Left ventricle myocardium superior (tissue), 1 donor: ENCODE measurements at places on chromosomes 6 and 20.

GRCh38 chr6:35044145-35044745 lies 96.9 kb downstream of the TCP11 start:
- no peak for DNase-seq

DNA sequence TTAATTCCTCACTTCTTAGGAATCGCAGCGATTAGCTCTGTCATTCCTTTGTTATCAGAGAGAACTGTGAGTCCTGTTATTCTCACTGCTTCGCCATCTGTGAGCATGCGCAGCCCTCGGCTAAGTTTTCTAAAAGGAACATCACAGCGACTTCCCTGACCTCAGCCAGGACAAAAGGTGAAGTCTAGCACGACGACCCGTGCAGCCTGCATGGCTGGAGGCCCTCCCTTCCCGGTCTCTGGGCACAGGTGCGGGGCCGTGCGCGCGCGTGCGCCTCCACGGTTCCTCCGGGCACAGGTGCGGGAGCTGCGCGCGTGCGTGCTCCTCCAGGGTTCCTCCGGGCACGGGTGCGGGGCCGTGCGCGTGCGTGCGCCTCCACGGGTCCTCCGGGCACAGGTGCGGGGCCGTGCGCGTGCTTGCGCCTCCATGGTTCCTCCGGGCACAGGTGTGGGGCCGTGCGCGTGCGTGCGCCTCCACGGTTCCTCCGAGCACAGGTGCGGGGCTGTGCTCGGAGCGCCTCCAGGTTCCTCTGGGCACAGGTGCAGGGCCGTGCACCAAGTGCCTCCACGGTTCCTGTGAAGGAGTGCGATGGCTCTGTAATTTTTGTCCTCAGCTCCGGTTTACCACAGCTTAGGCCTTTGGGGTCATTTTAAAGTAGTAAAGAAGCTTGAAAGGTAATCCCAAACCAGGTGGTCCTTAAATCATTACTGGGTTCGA lies 212.3 kb downstream of the ERMARD start:
- DNase-seq, result no peak

DNA sequence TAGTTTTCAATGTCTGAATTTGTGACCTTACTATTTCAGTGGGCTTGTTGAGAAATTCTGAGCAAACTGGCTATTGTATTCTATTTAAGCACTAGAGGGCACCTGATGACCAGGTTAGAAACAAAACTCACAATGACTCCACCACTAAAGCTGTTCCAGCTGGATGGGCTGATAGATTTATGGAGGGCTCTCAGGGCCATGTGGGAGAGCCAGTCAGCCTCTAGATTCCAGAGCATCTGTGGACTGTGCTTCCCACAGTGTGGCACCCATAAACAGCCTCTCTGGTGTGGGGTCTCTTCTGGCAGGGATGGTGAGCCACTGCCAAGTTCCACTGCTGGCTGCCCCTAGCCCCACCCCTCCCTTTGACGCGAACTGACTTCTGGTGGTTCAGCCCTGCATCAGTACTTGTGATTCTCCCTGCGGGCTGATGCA lies 29.2 kb downstream of the C6orf58 start:
- no peak for DNase-seq

GRCh38 chr6:10576226-10576625 lies 55.1 kb downstream of the GCNT2 start:
- DNase-seq, result no peak

DNA sequence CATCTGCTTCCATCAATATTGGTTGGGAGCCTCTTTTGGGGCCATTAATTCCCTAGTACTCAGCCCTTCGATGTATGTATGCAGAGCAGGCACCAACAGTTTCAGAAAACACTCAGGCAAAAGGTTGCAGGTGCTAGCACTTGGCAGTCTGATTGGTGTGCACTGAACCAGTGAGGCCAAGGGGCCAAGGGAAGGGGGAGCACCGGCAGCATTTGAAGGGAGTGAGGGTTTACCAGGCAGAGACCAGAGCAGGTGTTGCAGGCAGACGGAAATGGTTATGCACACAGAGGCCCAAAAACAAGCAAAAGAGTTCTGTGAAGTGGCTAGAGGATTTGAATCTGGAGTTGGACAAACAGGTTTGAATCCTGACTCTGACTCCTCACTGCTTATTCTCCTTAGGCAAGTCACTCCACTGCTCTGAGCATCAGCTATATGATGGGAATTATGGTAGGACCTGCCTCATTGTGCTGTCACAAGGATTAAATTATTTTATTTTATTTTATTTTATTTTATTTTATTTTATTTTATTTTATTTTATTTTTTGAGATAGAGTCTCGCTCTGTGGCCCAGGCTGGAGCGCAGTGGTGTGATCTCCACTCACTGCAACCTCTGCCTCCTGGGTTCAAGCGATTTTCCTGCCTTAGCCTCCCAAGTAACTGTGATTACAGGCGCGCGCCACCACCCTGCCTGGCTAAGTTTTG lies 58.1 kb upstream of the SHLD1 start:
- DNase-seq, result no peak

GRCh38 chr6:24574809-24575208 lies 71.2 kb downstream of the KIAA0319 start:
- no peak for DNase-seq

DNA sequence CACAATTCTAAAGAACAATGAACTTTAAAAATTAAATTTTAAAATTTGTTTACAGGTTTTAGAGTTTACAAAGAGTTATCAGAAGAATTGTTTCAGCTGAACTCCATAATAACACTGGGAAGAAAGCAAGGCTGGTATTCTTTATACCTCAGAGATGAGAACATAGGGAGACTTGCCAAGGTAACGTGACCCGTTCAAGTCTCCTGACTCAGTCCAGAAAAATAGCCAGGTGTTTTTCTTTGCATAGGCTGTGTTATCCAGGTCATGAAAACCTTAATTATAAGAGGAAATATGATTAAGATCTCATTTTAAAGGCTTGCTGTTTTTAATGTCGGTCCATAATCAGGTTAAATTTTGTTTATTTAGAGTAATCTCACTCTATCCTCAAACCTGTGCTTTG lies 8.5 kb upstream of the C6orf141 start:
- no peak for DNase-seq

GRCh38 chr6:126945150-126945685 lies 173.3 kb upstream of the RSPO3 start:
- no peak for DNase-seq

DNA sequence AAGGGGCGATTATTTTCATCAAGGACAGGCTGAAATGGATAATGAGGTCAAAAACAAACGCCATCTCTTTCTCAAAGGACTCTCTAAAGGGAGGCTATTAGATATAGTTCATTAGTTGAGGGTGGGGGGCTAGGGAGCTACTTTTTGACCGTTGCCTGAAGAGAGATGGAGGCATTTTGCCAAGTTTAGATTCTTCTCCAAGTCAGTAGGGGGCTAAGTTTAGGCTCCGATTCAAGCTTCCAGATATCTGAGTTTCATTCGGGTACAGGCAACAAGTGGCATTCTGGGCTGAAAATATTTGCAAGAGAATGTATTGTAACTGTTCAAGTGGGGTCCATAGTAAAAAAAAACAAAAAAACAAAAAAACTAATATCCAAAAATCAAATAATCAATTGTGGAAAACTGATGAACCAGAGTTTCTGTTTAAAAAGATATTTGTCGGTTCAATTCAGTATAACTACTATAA lies 43.4 kb upstream of the PIM1 start:
- no peak for DNase-seq

- DNase-seq, result no peak
Measured at GRCh38 chr6:9503111-9503761, 911.6 kb downstream of the TFAP2A start.

GRCh38 chr6:74287932-74288331 lies 591.9 kb downstream of the CD109 start:
- no peak for DNase-seq

GRCh38 chr6:118768904-118769325 lies 117.5 kb upstream of the CEP85L start:
- no peak for DNase-seq

DNA sequence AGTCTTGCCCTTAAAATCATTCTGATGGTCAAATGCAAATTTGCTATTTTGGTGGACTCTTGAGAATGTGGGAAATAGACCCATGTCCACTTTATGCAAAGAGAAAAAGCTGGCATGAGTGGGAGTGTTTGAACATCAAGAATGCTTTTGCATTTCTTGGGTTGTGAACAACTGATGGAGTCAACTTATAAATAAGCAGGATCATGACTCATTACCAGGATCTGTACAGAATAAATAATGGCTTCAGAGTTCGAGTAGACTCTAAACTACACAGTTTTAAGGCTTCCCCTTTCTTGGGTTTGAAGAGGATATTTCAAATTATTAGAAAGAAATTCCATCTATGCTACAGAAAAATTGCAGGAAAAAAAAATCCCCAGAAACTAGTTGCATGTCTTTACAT lies 195.5 kb downstream of the EYA4 start:
- no peak for DNase-seq

- peak; percentile 36 for DNase-seq
Measured at GRCh38 chr6:89162047-89162371, 16.2 kb downstream of the PM20D2 start.

DNA sequence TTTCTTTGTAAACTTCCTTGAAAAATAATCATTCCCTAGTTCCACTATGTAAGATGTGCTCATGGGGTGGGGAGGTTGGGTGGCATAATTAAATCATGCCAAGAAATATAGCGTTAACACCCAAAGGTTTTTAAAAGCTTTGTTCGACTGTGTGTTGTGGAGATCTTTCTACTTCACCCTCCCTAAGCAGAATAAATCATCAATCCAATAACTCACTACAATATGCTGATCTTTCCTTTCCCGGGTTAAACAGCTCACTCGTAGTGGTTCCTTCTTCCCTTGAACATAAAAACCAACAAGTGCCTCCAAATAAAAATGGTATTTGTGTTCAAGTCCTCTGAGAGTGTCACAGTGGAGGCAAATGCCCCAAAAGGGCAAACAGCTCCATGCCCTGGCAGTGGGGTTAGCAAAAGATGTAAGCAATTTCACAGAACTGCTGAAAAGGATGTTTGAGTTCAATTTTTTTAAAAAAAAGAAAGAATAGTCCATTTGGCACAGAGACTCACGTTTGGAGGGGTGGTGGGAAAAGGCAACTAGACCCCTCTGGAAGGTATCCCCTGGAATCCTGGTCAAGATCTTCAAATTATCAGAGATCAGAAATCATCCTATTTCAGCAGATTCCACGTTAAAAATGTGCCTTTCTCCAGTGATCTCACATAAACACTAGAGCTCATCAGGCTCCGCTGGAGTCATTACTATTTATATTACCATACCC lies 99.1 kb downstream of the TFAP2A start:
- DNase-seq, result no peak

DNA sequence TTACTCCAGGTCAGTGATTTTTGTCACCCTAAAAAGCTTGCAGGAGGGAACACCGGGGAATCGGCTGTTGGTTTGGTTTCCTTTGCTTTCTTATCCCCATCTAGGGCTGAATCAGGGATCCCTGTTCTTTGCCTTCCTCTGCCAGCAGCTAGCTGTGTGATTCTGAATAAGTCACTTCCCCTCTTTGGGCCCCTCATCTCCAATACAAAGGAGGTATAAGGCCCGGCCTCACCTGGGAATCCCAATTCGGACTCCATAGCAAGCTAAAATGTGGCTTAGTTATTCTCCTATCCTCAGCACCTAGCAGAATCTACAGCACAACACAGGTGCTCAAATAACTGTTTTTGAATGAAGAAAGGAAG lies 18.5 kb upstream of the ARMC12 start:
- DNase-seq, result no peak

GRCh38 chr6:148840256-148840655 lies 93.4 kb downstream of the UST start:
- DNase-seq, result no peak

GRCh38 chr6:35441205-35441604 lies 10.9 kb upstream of the FANCE start:
- no peak for DNase-seq

- peak; percentile 52 for DNase-seq
Measured at GRCh38 chr6:39102071-39102820, 12.7 kb downstream of the SAYSD1 start.

DNA sequence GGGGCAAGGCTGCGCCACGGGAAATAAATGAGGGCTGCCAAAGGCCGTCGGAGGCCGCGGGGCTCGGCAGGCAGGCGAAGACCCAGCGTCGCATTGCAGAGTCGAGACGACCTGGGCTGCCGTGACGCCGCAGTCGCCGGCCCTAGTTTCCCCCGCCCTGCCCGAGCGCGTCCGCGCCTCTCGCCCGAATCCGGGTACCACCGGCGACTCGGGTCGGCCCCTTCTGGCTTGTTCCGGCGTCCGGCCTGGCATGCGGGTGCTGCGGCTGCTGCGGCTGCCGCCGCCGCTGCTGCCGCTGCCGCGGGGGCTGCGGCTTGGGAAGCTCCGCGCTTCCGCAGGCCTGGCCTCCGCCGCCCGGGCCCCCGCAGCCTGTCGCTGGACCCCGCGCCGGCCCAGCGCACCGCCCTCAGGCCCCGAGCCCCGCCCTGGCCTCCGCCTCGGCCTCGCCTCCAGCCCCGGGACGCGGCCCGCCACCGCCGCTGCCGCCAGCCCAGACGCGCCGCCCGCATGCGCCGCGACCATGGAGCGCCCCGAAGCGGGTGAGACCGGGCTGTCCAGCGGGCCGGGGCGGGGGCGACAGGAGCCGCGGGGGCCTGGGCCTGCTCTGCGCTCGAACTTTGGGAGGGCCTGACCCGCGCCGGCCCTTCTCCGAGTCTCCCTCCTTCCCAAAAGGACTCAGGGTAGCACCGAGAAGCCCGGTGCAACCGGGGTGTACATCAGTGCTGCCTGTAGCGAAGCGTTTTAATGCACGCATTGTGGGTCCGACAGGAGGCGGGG lies at the start of gene AKAP7:
Gene AKAP7 (plus strand): TSS at position 224 of the 777 bp plus-strand sequence. CDS start 297 bp downstream, at position 521.
- peak; percentile 89 for DNase-seq

DNA sequence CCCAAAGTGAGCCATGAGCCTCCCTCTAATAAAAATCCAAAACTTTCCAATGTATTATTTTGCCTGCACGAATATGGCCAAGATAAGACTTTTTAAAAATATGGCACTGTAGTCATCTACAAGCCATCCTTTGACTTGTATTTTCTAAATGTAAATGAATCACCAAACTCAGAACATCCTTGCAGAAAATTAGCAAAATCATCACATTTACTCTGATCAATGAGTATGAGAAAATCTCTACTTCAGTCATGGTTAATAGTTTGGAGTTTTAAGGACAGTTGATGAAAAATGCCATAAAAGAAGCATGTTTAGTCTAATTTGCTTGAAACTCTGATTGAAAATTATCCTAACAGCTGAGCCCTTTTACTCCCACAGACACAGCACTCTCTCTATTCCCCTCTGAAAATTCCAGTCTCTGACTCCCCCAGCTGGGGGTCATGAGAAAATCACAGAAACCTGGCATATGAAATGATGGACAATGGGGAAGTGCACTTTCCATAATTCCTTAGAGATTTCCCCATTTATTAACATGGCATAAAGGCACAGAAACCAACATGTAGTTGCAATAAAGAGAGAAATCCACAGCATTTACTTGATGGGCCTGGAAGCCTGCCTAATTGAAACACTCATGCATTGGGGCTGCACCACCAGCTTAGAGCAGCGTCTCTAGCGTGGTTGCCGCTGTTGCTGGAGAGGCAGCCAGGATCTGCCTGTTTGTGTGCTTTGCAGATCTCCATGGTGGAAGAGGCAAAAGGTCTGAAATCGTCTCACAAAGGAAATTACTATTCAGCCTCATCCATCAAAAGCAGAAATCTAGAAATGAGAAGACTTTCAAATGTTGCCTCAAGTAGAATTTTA lies 214.0 kb downstream of the WDR27 start:
- no peak for DNase-seq
